ENCODE measurements at places on chromosomes 2 and 18. TPM values are rescaled to one million over a fixed set of nuclear protein-coding genes. Genes with fewer than 3 reads are reported as not detected.

- no peak for DNase-seq
These were observed 176.6 kb upstream of the NRXN1 start for GRCh38 chr2:51208521-51208920.

DNA sequence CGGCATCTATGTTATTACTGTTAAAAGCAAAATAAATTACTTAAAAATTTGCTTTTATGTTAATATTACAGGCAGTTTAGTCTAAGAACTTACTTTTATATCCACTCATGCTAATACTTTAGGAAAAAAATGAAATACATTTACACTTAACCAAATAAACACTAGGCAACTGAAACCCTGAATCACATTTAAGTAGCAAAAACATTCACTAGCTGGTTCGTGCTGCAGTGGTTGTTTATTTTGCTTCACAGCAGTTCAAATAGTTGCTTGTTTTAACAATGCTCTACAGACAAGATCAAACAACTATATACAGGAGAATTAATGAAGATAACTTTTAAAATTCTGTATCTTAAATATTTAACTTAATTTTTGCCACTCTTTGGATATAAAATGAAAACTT is 60.8 kb downstream of the ABCG8 start:
- DNase-seq = peak; percentile 58

DNA sequence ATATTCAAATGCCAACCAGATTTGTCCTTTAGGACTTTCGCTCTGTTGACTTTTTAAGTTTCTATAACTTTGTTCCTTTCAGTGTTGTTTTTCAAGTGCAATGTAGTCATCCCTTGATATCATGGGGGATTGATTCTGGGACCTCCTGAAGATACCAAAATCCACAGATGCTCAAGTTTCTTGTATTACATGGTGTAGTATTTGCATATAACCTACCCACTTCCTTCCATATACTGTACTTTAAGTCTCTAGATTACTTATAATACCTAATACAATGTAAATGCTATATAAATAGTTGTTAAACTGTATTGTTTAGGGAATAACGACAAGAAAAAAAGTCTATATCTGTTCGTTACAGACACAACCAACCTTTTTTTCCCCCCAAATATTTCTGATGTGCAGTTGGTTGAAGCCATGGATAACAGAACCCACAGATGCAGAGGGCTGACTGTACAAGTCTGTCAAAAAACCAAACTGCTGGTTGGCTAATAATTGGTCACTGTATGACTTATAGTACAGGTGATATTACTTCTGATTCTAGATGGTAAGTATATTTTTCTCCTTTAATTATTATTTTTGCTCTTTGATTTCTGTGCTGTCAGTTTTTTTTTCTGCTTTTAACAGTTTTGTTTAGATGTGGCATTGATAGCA is 201.7 kb upstream of the STON1 start:
- DNase-seq = no peak

- no peak for DNase-seq
These were observed 70.1 kb downstream of the EPG5 start for GRCh38 chr18:45896991-45897390.

Gene CCDC85A
- total RNA-seq = 0.29 TPM

DNA sequence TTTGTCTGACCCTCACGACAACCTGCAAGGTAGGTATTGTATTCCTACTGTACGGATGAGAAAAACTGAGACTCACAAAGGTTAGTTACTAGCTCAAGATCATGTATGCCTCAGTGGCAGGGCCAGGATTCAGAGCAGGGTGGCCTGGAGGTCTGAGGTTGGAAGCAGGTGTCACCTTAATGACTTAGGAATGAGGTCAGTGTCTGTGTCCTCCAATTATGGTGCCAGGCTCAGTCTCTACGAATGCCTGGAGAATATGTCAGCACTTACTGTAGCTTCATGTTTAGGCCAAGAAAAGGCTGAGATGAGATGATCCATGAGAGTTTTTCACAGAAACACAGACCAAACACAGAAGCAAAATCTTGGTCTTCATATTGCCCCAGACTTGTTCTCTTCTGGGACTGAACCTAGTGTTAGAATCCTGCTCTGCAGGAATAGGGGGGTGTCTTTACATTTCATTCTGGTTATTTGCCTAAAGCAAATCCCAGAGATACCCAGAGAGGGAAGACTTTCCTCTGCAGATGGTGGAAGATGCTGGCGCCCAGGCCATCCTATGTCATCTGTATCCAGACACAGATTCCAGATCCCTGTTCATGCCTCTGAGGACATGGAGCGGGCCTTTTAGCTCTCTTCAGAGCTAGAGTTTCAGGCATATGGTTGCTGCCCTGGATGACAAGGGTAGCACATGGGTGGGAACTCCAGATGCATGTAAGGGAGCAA is 16.3 kb upstream of the RAB10 start:
- DNase-seq = no peak

- no peak for DNase-seq
These were observed 88.2 kb downstream of the GREB1L start for GRCh38 chr18:21330122-21330701.

Gene COLEC11
- total RNA-seq = under 0.01 TPM

DNA sequence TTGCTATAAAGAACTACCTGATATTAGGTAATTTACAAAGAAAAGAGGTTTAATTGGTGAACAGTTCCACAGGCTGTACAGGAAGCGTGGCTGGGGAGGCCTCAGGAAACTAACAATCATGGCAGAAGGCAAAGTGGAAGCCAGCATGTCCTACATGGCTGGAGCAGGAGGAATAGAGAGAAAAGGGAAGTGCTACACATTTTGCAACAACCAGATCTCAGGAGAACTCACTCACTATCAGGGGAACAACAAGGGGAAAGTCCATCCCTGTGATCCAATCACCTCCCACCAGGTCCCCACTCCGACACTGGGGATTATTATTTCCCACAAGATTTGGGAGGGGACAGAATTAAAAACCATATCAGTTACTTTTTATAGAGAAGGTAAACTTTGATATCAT is 273.5 kb upstream of the MMADHC start:
- no peak for DNase-seq

DNA sequence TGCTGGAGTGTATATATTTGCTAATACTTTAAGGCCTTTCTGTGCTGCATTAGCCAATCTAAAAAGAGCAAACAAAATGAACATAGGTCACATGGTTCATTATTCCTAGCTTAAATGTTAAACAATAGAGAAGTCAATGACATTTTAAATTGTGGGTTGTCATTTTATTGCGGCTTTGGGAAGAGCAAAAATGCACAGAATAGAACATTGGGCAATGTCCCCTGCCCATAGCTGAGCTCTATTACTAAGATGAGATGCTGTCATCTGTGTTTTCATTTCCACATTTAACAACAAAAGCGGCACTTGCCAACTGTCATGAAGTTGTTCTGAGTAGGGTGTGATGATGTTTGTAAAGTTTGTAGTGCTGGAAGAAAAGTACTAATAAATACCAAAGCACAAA is 3.2 kb upstream of the VAPA start:
- no peak for DNase-seq

- no peak for DNase-seq
These were observed 30.9 kb downstream of the RNF144A start for GRCh38 chr2:6947929-6948676.

DNA sequence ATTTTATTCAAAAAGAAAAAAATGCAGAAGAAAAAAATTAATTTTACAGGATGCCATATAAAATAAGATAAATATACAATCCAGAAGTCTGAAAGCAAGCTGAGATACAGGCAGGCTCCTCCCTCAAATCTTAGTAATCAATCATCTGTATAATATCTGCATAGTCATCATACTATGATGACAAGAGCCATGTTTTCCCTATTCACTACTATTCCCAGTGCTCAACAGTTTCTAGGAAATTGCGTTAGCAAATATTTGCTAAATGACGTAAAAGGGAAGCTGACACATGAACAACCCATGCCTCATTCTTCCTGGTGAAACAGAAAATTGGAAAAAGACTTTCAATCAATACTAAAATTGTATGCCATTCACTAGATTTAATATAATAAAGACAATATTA is 793.2 kb downstream of the SUCLG1 start:
- DNase-seq = no peak

All from osteoblast (primary cell).